ENCODE measurements at places on chromosomes 2 and 18. TPM values are rescaled to one million over a fixed set of nuclear protein-coding genes. Genes with fewer than 3 reads are reported as not detected.

Gene TNFRSF11A
- total RNA-seq = 3.4 TPM

- no peaks in the 10 kb centered on the region for H3K36me3 ChIP-seq
- DNase-seq = no peak
- peaks cover 3% of the 10 kb centered on the region for H3K4me1 ChIP-seq
- no peak overlapping the region for H3K4me3 ChIP-seq
- H3K27me3 ChIP-seq = no peaks in the 10 kb centered on the region
- no peak overlapping the region for H3K27ac ChIP-seq
Observed at GRCh38 chr2:96931966-96932365, 54.4 kb downstream of the FAM178B start.

Gene UGT1A3
- not detected for total RNA-seq

DNA sequence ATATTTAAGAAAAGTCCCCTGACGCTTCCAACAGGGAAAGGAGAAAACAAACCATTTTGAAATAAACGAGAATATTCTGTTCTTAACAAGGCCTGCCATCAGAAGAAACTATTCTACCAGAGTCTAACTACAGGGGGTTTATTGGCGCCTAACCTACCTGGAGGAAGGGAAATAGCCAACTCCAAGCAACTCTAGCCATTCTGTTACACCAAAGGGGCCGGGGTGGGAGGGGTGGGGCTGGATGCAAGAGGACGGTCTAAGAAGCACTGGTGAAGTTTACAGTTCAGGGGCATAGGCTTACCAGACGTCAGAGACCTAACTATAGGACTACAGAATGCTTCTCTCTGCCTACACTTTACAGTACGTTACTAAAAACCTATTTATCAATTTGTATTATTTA, 60.5 kb upstream of the GALNT5 start:
- no peaks in the 10 kb centered on the region for H3K4me1 ChIP-seq
- H3K36me3 ChIP-seq = no peaks in the 10 kb centered on the region
- H3K27ac ChIP-seq = no peak overlapping the region
- no peak for DNase-seq
- no peak overlapping the region for H3K4me3 ChIP-seq

Gene MLPH
- total RNA-seq = 64.3 TPM

DNA sequence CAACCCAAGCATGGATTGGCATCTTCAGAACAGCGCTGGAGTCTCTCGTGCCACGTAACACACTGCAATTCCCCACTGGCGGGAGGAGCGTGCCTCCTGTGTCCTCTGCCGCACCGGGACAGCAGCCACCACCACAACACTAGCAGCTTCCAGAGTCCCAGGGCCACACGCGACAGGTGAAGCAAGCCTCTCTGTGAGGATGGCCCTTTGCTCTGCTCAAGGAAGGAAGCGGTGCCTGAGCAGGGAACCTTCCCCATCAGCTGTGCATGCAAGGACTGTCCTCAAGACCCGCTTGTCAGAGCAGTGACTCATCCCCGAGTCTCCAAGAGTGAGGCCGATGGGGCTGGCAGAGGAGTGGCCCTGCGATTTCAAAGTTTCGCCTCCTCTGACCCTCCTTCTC, 44.0 kb downstream of the TTC32 start:
- no peak overlapping the region for H3K4me3 ChIP-seq
- no peaks in the 10 kb centered on the region for H3K36me3 ChIP-seq
- H3K27me3 ChIP-seq = no peaks in the 10 kb centered on the region
- no peaks in the 10 kb centered on the region for H3K4me1 ChIP-seq

DNA sequence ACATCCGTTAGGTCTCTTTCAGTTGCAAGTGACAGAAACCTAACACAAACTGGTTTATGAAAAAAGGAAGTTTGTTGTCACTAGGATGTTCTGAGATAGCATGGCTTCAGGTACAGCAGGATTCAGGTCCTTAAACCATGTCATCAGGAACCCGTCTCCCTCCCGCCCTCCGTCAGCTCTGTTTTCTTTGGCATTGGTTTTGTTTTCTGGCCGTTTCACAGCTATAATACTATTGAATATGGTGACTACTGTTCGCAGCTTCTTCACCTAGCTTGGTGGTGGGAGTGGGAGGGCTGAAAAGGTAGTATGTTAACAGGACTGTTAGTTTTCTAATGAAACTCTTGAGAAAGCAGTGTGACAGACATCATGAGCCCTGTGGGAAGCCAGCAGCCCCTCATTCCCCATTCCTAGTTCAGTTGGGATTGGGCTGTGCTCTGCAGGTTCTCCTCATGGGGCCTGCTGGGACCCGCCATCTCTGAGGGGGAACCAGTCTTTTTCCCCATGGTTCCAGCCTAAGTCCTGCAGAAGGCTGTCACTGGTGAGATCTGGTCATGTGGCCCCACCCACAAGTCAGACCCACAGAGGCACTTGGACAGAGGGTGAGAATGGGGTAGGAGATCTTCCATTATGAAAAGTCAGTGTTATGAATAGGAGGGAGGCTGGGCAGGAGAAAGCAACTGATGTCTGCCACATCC, 12.1 kb downstream of the PTMA start:
- no peaks in the 10 kb centered on the region for H3K36me3 ChIP-seq
- DNase-seq = no peak
- no peak overlapping the region for H3K27ac ChIP-seq
- H3K27me3 ChIP-seq = no peaks in the 10 kb centered on the region

DNA sequence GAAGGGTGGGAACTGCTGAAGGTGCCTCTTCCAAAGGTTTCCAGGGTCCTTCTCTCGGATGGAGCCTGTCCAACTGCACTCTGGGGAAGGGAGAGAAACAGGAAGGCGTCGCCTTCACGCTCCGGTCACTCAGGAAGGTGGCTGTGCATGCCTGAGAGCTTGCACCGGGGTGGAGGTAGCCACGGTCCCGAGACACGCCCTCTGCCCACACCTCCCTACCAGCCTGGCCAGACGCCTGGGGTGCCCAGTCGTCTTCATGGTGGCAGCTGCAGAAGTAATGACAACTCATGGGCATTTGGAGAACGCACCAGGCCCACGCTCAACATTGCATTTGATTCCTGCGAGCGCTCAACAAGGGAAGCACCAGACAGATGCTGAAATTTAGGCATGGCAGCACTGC, 59.9 kb downstream of the ADNP2 start:
- no peaks in the 10 kb centered on the region for H3K27me3 ChIP-seq
- no peaks in the 10 kb centered on the region for H3K36me3 ChIP-seq
- H3K27ac ChIP-seq = no peak overlapping the region

GRCh38 chr18:32629981-32630700, 142.7 kb downstream of the KLHL14 start:
- no peak for DNase-seq
- H3K36me3 ChIP-seq = no peaks in the 10 kb centered on the region
- no peaks in the 10 kb centered on the region for H3K4me1 ChIP-seq
- H3K27ac ChIP-seq = no peak overlapping the region
- no peak overlapping the region for H3K4me3 ChIP-seq

DNA sequence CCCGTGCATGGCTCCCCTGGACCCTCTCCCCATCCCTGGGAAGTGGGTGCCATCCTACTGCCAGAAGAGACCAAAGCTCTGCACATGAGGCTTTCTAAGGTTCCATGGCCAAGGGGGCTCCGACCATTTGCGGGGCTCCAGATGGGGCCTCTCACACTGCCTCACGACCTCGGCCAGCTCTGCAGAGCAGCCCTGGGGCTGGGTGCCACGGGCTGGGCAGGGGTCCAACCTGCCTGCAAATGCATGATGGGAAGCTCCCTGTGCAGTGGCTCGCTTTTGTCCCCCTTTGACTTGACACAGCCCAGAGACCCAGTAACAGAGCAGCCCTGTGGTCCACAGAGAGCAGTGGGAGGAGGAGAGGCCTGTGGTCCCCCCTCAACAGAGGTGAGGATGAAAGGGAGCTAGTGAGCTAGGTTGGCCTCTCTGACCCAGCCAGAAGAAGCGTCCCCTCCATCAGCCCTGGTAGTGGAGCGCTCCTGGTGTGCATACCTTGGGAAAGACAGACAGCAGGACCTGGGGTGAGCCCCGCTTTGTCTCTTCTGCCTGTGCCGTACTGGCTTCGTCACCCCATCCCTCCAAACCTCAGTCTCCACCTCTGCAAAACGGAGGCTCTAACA, 174.1 kb downstream of the DDX1 start:
- H3K27me3 ChIP-seq = no peaks in the 10 kb centered on the region
- DNase-seq = no peak
- H3K4me1 ChIP-seq = peaks cover 4% of the 10 kb centered on the region
- no peaks in the 10 kb centered on the region for H3K36me3 ChIP-seq
- no peak overlapping the region for H3K4me3 ChIP-seq
- H3K27ac ChIP-seq = no peak overlapping the region

Gene NR4A2
- total RNA-seq = 1.0 TPM

DNA sequence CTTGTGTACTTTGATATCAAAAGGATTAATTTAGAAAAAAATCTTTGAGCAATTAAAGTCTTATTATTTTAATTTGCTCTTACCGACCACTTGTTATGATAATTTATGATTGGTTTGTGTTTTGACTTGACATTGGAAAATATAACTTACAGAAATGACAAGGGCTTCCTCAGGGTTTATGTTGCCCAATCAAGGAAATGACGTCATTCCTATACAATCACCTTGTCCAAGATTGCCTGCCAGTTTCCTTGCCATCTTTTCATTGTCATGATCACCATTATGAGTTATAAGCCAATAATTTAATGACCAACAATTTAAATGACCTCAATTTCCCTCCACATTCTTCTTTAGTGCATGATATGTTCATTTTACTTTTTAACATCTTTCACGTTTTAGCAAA, 351.8 kb upstream of the TMEFF2 start:
- no peaks in the 10 kb centered on the region for H3K36me3 ChIP-seq
- H3K27ac ChIP-seq = no peak overlapping the region
- H3K4me1 ChIP-seq = no peaks in the 10 kb centered on the region
- H3K4me3 ChIP-seq = no peak overlapping the region
- DNase-seq = no peak

Gene EPC2
- 19.2 TPM for total RNA-seq

DNA sequence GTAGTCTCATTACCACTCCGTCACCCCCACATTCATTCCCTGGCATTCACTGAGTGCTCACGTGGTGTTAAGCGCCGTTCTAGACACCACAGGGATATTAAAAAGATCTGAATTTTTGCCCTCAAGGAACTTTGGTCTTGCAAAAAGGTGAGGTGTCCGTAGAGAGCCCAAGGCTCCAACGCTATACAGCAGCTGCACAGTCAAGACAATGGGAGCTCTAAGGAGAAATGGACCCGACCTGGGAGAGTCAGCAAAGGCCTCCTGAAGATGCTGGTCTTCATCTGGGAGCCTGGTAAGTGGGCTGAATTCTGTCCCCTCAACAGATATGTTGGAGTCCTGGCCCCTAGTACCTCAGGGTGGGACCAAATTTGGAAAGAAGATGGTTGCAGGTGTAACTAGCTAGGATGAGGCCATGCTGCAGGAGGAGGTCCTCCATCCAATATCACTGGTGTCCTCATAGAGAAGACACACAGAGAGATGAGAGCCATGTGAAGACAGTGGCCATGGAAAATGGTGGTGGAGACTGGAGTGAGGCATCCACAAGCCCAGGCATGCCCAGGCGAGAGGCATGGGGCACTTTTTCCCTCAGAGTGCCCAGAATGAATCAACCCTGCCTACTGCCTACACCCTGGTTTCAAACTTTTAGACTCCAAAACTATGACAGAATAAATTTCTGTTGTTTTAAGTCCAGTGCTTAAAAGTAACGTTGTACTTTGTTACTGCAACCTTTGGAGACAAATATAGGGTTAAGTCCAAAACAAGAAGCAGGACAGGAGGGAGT, 247.3 kb downstream of the TTC32 start:
- no peak for DNase-seq
- no peak overlapping the region for H3K4me3 ChIP-seq
- no peaks in the 10 kb centered on the region for H3K27me3 ChIP-seq
- no peak overlapping the region for H3K27ac ChIP-seq
- no peaks in the 10 kb centered on the region for H3K4me1 ChIP-seq

DNA sequence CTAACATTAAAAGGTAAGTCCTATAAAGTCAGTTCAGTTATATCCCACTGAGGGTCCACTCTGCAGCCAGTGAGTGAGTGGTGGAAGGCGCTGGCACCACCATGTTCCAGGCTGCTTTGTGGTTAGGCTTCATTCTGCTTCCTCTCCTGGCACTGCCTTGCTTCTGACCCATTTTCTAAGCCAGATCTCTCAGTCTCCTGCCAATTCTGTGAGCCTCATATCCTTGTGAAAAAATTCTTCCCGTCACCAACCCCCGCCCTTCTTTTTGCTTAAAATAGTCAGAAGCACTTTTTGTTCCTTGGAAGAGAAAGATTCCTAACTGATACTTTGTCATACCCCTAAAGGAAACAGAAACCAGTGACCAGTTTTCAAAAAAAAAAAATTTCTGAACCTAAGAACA, 139.8 kb upstream of the NCK2 start:
- no peaks in the 10 kb centered on the region for H3K36me3 ChIP-seq
- H3K27ac ChIP-seq = no peak overlapping the region
- peaks cover 5% of the 10 kb centered on the region for H3K4me1 ChIP-seq
- H3K4me3 ChIP-seq = no peak overlapping the region
- no peaks in the 10 kb centered on the region for H3K27me3 ChIP-seq

GRCh38 chr18:36757081-36757480, 71.7 kb downstream of the TPGS2 start:
- no peak overlapping the region for H3K27ac ChIP-seq
- no peak overlapping the region for H3K4me3 ChIP-seq
- peaks cover 15% of the 10 kb centered on the region for H3K4me1 ChIP-seq
- DNase-seq = no peak

Gene KCNF1
- 5.3 TPM for total RNA-seq

DNA sequence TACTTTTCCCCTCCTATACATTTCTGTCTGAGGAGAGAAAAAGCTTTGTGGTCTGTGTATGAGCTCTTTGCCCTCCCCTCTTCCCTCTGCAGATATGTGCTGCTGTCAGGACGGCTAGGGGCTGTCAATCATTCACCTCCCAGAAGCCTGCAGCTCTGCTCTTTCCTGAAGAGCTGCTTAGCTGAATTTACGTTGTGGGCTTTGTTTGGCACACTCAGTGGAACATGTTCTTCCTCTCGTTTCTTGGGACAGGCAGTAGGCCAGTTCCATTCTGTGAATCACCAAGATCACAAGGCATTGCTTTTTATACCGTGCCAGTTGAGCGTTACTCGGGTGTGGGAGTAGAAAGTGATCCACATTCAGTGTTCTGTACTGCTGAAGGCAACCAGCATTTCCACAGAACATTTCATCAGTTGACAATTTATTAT, 136.7 kb downstream of the LAMA3 start:
- peak; percentile 28 for DNase-seq
- H3K36me3 ChIP-seq = no peaks in the 10 kb centered on the region
- H3K4me3 ChIP-seq = no peak overlapping the region
- no peaks in the 10 kb centered on the region for H3K4me1 ChIP-seq
- no peak overlapping the region for H3K27ac ChIP-seq

DNA sequence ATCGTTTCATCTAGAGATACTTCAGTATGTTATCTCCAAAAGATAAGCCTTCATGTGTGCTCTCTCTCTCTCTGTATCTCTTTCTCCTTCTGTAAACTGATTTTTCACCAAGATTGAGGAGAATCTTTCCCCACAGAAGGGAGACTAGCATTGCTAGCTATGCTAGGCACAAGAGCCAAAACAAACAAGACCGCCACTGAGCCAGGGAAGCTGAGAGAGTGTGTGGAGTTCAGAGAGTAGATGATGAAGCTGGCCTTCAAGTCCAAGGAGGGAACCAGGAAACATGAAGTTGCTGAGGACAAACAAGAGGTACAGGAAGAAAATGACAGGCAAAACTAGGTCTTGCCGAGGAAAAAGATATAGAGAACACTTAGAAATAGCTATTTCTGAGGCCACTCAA, 23.4 kb downstream of the DAPL1 start:
- H3K27ac ChIP-seq = no peak overlapping the region
- H3K4me1 ChIP-seq = peaks cover 11% of the 10 kb centered on the region
- H3K36me3 ChIP-seq = no peaks in the 10 kb centered on the region
- peak; percentile 12 for DNase-seq
- no peak overlapping the region for H3K4me3 ChIP-seq

All from body of pancreas (tissue), 4 donors.